ENCODE measurements at places on chromosomes 1 and 21. TPM values are rescaled to one million over a fixed set of nuclear protein-coding genes. Genes with fewer than 3 reads are reported as not detected.
A peak's percentile ranks its signal among the peaks of the same experiment; 100 is the strongest.

KMO gene
- not detected for total RNA-seq

GRCh38 chr1:18481190-18481920 is 625 bp downstream of the KLHDC7A start:
- no peak overlapping the region for H3K4me3 ChIP-seq
- no peak for DNase-seq
- H3K27me3 ChIP-seq: peaks cover 2% of the 10 kb centered on the region
- H3K36me3 ChIP-seq: no peaks in the 10 kb centered on the region

TSTD1 gene
- 56.1 TPM for total RNA-seq

CASQ2 gene
- not detected for total RNA-seq

DNA sequence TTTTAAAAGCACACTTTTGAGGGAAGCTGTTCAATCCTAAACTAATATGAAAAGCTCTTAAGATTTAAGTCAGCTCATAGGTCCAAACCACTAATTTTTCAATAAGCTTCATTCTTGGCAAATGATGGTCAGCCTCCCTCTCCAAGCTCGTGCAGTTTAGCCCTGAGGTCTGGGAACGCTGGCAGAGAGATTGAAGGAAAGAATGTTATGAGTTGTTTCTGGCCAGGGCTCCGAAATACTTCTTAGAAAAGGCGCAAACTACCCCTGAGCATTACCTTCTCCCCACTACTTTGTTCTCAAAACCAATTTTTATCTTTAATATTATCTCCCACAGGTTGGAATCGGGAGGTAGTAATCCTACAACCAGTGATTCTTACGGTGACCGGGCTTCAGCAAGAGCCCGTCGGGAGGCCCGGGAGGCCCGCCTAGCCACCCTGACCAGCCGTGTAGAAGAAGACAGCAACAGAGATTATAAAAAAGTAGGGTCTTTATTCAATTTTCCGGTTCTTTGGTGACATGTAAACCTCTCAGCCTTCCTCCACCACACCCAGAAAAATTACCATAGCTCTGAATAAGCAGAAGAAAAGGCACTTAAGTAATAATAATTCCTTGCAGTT is 147.7 kb downstream of the SYT2 start:
- no peak overlapping the region for H3K4me3 ChIP-seq
- H3K27me3 ChIP-seq: no peaks in the 10 kb centered on the region
- no peak overlapping the region for H3K27ac ChIP-seq
- no peak for DNase-seq
- H3K36me3 ChIP-seq: no peaks in the 10 kb centered on the region

- no peak for DNase-seq
- H3K27ac ChIP-seq: no peak within 1 kb of the TSS
- H3K4me1 ChIP-seq: no peaks in the 10 kb centered on the region
- peaks cover 7% of the 10 kb centered on the region for H3K27me3 ChIP-seq
- H3K4me3 ChIP-seq: no peak within 1 kb of the TSS
- H3K36me3 ChIP-seq: peaks cover 3% of the 10 kb centered on the region
These were observed at the start of gene DSCAM for GRCh38 chr21:40846587-40847411. DSCAM (minus strand) TSS chr21:40847158; CDS start chr21:40846661, 497 bp downstream.

GRCh38 chr1:151838222-151839081 is 1.2 kb downstream of the C2CD4D start:
- peak overlapping the region; percentile 98 for H3K27ac ChIP-seq
- peak; percentile 46 for DNase-seq
- no peaks in the 10 kb centered on the region for H3K27me3 ChIP-seq
- H3K4me1 ChIP-seq: peaks cover 74% of the 10 kb centered on the region
- peak overlapping the region; percentile 89 for H3K4me3 ChIP-seq

DNA sequence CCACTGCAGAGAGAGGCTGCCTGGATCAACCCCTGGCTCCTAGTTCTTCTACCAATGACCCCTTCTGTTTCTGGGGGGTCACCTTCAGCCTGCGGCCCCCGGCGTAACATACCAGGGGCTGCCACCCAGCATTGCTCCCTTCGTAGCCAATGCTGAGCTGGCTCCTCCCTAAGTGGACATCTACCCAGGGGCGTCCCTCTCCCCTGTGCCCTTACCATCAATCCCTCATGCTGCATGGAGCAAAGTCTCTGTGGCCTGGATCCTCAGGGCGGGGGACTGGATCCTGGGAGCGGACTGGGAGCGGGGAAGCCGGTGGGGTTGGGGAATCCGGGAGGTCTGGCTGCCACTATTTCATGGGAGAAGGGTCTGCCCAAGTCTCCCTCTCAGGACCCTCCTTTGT is 28.6 kb downstream of the TRIM67 start:
- H3K27me3 ChIP-seq: peaks cover 16% of the 10 kb centered on the region
- no peak for DNase-seq
- H3K4me3 ChIP-seq: no peak overlapping the region
- no peaks in the 10 kb centered on the region for H3K4me1 ChIP-seq
- H3K36me3 ChIP-seq: no peaks in the 10 kb centered on the region

MSH4 gene
- total RNA-seq: 0.25 TPM

DNA sequence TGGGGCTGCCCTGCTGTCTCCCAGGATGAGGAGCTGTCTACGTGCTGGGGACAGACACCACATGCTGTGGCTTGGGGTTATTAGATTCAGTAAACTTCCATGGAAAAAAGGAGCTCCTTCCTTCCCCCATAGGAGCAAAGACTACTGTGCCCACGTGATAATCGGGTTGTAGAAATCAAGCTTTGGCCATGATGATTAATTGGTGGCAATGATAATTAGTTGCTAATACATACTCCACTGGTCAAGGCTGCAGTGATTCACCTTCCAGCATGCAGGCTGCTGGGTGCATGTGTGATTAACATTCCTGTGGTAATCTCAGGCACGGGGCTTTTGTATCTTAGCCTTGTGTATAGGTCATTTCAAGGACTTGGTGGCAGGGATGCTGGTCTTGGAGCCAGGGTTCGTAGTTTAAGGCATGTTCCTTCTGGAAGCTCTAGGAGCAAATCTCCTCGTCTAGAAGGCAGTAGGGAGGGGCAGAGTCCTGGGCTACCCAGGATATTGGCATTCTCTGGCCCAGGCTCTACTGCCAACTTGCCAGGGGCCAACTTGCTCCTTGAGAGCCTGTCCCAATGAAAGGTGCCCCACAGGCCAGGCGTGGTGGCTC is 41.4 kb downstream of the TMCO4 start:
- H3K27ac ChIP-seq: no peak overlapping the region
- no peaks in the 10 kb centered on the region for H3K27me3 ChIP-seq
- H3K4me1 ChIP-seq: no peaks in the 10 kb centered on the region
- no peak overlapping the region for H3K4me3 ChIP-seq

RAD54L gene
- 44.0 TPM for total RNA-seq

DNA sequence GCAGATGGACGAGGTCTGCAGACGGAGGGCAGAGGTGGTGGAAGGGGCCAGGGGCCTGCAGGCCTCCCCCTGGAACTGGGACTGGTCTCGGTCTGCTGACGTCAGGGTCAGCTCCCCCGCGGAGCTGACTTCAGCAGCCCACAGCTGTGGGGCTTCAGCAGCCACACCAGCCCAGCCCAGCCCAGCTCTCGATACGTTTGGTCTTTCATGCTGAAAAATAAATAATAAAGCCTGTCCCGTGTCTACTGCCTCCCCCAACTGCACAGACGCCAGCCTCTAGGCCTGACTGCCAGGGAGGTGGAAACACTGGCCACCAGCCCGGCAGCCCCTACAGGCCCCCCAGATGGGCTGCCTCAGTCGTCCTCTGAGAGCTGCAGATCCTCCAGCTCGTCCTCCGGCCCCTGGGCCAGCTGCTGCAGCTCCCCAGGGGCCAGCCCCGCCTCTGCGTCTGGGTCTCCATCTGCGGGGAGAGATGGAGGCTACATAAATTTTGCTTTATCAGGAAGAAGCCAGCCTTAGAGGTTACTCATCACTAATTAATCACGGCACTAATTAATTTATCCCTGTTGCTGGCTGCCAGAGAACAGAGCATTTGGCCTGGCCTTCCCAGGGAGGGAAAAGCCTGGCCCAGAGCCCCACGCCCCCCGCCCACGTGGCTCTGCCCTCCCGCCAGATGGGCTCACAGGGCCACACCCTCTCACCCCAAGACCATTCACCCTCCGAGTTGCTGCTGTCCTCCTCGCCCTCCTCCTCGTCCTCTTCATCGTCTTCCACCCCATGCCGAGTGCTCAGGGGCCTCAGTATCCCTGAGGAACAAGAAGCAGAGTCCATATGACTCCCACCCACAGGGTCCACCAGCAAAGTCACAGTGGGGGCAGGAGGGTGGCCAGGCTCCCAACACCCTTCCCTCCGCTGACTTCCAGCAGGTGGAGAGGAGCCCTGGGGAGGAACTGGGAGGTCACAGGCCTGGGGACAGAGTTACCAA is 14.4 kb downstream of the NOC2L start:
- H3K4me3 ChIP-seq: no peak overlapping the region
- peaks cover 13% of the 10 kb centered on the region for H3K27me3 ChIP-seq
- no peak for DNase-seq
- peaks cover 22% of the 10 kb centered on the region for H3K36me3 ChIP-seq
- H3K27ac ChIP-seq: no peak overlapping the region

CHRM3 gene
- not detected for total RNA-seq

GNAT2 gene
- total RNA-seq: not detected

DNA sequence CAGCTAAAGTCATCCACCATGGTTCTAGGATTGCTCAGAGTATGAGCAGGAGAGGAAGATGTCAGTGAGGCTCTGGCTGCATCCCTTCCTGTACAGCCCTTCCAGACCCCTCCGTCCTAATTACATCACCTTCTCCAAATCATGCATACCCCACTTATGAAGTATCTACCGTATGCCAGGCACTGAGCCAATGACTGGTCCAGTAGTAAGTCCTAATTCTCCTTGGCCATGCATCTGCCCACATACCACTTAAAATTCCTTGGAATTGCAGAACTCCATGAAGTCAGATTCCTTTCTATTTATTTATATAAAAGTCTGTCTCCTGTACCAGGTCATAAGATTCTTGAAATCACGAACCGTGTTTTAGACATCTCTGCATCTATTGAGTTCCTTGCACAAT is 106.1 kb downstream of the SEC16B start:
- DNase-seq: no peak
- no peaks in the 10 kb centered on the region for H3K27me3 ChIP-seq
- H3K4me1 ChIP-seq: no peaks in the 10 kb centered on the region
- H3K27ac ChIP-seq: no peak overlapping the region
- H3K36me3 ChIP-seq: no peaks in the 10 kb centered on the region
- H3K4me3 ChIP-seq: no peak overlapping the region

DNA sequence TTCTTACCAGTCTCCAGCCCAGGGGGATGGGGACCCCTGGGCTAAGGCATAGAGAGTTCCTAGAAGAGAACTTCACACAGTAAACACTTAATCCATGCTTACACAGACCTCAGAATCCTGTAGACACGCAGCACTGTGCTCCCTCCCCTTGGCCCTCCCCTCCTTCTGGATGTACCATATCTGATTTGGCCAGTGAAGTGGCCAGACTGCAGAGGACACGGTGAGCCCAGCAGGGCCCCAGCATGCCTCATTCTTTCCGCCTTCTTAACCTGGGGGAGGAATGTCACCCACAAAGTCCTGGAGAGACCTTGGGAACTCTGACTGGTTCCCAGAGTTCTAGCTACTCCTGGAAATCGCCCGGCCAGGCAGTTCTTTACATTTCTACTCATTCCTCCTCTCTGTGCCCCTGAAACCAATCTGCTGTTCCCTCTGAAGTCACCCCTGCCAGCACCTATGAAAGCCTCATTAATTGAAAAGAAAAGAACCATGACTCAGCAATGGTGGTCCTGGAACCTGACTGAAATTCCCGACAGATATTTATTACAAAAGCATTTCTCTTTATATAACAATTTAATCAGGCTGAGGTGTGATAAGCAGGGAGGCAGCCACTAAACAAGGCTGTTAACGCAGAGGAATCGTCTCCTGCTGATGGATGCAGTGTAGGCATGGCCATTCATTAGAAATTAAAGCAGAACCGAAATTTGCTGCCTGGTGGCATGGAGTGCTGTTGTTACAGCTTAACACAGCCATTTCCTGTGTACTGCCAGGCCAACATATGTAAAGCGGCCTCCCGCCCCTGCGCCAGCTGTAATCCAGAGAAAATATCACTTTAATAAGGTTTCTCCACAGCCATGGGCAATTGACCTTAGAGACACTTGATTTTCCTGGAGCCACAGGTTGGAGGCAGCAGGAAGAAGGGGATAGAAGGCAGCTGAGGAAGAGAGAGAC is 74.6 kb upstream of the KCND3 start:
- H3K4me1 ChIP-seq: peaks cover 2% of the 10 kb centered on the region
- H3K4me3 ChIP-seq: no peak overlapping the region

- H3K27ac ChIP-seq: no peak overlapping the region
- no peaks in the 10 kb centered on the region for H3K27me3 ChIP-seq
- no peak overlapping the region for H3K4me3 ChIP-seq
- no peaks in the 10 kb centered on the region for H3K36me3 ChIP-seq
- DNase-seq: no peak
- peaks cover 11% of the 10 kb centered on the region for H3K4me1 ChIP-seq
These were observed 53.0 kb downstream of the BCAR3 start for GRCh38 chr1:93628681-93629080.

DNA sequence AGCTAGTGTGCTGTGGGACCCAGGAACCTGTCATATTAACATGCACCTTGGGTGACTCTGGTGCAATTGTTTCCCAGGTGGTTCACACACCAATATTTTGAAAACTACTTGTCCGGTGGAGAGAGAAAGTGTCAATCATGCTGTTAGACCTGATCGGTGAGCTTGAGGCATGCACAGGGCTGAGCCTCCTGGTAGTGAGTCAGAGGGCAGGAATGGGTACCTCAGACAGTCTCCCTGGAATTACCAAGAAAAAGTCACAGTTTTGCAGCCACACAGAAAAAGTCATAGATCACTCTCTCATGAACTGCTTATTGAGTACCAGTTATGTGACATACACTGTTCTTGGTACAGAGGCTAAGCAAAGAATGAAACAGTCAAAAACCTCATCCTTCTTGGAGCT is 140.1 kb upstream of the NFIA start:
- H3K4me1 ChIP-seq: no peaks in the 10 kb centered on the region
- DNase-seq: no peak
- H3K4me3 ChIP-seq: no peak overlapping the region
- H3K27me3 ChIP-seq: peaks cover 14% of the 10 kb centered on the region
- no peaks in the 10 kb centered on the region for H3K36me3 ChIP-seq
- no peak overlapping the region for H3K27ac ChIP-seq

- peaks cover 52% of the 10 kb centered on the region for H3K36me3 ChIP-seq
- H3K4me3 ChIP-seq: no peak overlapping the region
- H3K27ac ChIP-seq: no peak overlapping the region
- DNase-seq: no peak
These were observed 18.1 kb downstream of the ZDHHC18 start for GRCh38 chr1:26844424-26845196.

GRCh38 chr21:42565886-42566523 is 52.4 kb downstream of the SLC37A1 start:
- H3K27ac ChIP-seq: no peak overlapping the region
- no peaks in the 10 kb centered on the region for H3K27me3 ChIP-seq
- no peak overlapping the region for H3K4me3 ChIP-seq
- DNase-seq: no peak

GRCh38 chr1:47669081-47669585 is 231.3 kb downstream of the FOXD2 start:
- H3K4me3 ChIP-seq: no peak overlapping the region

- no peak overlapping the region for H3K4me3 ChIP-seq
- H3K27ac ChIP-seq: no peak overlapping the region
- no peak for DNase-seq
- no peaks in the 10 kb centered on the region for H3K36me3 ChIP-seq
- H3K4me1 ChIP-seq: peaks cover 4% of the 10 kb centered on the region
These were observed 45.2 kb downstream of the PTPRU start for GRCh38 chr1:29281571-29281970.
